ENCODE measurements at places on chromosomes 13 and 19.

GRCh38 chr13:37923236-37923635 lies 53.7 kb upstream of the TRPC4 start:
- no peak for DNase-seq

GRCh38 chr13:71979616-71980015 lies 112.6 kb upstream of the DACH1 start:
- DNase-seq, result no peak

GRCh38 chr13:110517505-110518225 lies 43.9 kb downstream of the RAB20 start:
- no peak for DNase-seq

- DNase-seq, result no peak
Measured at GRCh38 chr13:111566567-111566966, 246.1 kb downstream of the TEX29 start.

GRCh38 chr19:6743066-6743465 lies 3.6 kb downstream of the TRIP10 start:
- DNase-seq, result no peak

DNA sequence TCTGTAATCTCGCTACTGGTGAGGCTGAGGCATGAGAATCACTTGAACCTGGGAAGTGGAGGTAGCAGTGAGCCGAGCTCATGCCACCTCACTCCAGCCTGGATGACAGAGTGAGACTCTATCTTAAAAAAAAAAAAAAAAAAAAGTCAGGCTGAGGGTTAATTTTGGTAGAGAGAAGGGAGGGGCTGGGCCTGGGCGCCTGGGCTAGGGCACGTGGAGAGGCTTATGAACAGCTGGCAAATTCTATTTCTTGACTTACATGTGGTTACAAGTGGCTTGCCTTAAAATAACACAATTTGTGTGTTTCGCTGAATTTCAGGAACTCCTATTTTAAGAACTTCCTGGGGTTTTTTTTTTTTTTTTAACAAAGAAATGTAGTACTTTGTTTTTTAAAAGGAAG lies 47.6 kb upstream of the MAP3K10 start:
- no peak for DNase-seq

- no peak for DNase-seq
Measured at GRCh38 chr13:113457510-113457909, 4.2 kb upstream of the ADPRHL1 start.

DNA sequence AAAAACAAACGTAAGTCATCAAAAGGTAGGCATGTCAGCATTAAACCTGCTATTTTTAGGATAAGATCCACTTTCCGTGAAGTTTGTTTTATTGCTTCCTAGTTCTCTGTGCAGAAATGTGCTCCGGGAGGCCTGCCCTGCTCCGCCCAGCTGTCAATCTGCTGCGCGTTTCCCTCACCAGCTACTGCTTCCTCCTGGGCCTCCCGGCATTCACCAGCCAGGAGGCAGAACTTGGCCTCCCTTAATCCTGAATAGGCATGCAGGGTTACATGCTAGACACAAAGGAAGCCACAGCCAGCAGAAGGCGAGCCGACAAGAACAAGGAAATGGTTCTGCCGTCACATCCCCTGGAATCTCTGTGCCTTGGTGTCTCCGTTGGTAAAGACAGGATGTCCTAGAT lies 386.2 kb downstream of the IRS2 start:
- DNase-seq, result no peak

DNA sequence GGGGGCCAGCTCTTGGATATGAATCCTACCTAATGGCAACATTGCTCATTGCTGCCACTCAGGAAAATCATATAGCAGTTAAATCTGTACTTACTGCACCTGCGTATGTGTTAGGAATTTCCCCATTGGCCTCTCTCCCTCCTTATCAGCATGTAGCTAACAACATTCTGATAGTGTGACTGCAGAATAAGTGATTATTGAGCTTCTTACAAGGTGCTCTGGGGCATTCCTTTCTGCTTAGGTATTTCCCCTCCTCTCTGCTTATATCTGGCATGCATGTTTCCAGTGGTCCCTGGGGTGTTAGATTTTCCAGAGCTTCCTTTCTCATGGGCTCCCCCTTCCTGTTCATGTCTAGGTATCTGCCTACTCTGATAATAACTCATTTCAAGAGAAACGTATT lies 414.1 kb upstream of the SLITRK1 start:
- DNase-seq, result no peak

DNA sequence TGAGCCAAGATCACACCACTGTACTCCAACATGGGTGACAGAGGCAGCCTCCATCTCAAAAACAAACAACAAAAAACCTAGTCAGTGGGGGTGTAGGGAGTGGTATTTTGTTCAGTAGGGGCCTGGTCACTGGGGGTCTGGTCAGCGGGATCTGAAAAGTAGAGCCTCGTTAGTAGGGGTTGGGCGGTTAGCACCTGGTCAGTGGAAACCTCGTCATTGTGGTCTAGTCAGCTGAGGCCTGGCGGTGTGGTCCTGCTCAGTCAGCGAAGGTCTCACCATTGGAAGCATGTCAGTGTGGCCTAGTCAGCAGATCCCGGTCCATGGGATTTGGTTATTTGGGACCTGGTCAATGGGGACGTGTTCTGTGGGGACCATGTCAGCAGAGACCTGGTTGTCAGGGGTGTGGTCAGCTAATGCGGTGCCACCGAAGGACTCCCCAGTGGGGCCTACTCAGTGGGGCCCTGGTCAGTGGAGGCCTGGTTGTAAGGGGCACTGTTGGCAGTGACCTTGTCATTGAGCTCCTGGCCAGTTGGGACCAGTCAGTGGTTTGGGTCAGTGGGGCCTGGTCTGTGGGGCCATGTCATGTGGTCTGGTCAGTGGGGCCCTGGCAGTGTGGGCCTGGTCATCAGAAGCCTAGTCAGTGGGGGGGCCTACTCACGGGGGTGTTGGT lies 63.0 kb upstream of the TPM4 start:
- no peak for DNase-seq

DNA sequence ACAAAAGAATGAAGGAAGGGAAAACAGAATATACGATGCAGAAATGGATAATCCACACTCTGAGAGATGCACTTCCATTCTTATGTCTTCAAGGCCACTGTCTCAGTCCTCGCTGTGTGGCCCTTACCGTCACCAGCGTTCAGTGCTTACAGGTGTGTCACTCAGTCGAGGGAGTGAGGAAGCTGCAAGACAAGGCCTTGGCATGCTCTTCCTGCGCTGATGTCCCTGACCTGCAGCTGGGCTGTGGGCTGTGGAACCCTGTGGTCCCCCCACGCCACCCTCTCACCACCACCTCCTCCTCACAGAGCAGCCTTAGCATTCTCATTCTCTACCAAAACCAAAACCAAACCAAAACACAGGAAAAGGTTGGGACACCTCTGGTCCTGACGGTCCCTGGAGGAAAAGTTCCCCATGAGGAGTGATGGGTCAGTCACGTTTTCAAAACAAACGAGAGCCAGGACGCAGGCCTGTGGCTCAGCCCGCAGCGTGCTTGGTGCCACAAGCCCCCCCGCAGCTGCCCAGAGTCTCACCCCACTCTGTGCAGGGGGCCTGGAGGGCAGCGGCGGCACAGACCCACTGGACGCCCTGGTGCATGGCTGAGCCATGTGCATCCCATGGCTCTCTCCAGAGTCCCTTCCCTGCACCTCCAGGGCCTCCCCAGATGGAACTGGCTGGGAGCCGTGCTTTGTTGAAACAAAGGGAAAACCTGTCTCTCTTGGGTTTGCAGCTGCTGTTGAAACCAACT lies 48.2 kb upstream of the GPR183 start:
- no peak for DNase-seq

DNA sequence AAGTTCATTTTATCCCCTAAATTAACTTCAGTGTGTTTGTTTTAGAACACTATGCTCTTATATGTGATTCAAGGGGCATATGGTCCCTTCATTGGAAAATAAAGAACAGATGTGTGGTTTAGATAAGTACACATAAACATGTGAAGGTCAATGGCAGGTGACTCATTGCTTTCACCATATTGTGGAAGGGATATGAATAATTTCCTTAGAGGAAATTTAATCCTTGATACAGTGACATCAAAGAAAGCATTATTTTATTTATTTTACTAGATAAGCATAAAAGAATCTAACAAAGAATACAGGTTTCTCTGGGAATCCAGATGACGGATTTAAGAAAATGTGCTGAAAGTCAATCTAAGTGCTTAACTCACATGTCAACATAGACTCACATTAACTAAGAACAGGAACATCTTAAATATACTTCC lies 373.5 kb downstream of the KCTD12 start:
- no peak for DNase-seq

DNA sequence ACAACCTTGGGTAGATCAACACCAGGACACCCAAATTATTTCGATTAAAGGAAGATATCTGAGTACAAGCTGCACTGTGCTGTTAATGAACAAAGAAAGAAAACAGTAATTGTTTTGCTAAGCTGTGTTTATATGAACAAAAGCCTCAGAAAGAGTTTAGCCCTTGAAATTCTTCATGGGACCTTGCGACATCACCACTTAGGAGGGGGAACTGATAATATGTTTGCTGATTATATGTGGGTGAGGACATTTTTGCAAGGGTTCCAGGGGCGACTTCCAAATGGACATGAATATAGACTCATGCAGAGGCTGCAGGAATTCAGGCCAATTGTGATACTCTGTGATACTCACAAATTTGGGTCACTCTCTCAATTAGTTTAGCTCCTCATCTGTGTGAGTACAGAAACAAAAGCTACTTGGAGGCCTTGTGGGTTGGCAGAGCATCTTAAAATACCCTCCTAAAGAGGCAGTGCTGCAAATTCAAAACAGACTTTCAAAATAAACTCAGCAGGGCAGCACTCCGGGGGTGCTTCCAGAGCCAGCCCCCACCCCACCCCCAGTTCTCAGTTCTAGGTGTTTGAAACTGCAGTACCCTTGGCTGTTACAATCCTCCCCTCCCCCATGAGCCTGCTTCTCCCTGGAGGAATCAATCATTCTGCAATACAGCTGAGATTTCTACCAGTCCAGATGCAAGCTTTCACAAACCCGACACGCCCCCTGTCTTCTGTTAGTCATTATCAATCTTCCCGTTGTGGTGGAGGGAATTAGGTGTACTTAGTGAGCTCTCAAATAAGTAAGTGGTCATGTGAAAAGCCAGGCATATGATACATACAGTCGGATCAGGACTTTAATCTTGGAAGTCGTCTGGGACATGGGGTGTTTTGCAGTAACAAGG lies 97.0 kb upstream of the MBNL2 start:
- no peak for DNase-seq

GRCh38 chr13:72113076-72113475 lies 246.1 kb upstream of the DACH1 start:
- DNase-seq, result no peak

GRCh38 chr19:6213696-6214641 lies 65.8 kb downstream of the MLLT1 start:
- no peak for DNase-seq

- no peak for DNase-seq
Measured at GRCh38 chr19:16315825-16316505, 8.7 kb upstream of the KLF2 start.

DNA sequence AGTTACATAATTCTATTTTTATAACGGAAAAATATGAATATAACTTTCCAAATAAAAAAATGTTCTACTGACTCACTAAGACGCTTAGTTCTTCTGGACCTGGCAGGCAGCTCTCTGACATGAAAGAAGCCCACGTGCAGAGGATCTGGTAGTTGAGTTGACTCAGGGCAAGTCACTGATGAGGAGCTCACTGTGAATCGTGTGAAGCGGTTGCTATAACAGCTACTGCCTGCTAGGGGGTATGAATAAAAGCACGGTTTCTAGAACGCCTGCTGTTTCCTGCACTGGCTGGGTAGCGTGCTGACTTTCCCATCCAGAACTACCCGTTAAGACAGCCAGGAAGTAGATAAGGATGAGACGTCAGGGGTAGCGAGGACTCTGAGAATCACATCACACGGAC lies 54.7 kb upstream of the WASF3 start:
- no peak for DNase-seq

GRCh38 chr13:73698859-73699258 lies 435.3 kb downstream of the KLF12 start:
- no peak for DNase-seq

DNA sequence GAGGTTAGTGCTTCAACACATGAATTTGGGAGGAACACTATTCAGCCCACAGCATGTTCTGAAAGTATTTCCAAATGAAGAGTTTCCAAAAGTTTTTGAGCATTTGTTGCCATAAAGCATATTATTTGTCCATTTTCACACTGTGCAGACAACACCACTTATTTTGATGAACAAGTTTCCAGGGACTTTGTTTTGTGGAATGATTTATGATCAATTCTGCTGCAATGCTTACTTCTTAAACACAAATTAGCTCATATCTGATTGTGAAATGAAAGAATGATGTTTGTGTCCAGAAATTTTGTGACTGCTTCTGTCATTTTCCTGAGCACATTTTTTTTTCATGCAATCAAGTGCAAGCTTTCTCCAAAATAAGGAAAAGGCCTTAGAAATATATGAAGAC lies 205.3 kb downstream of the RAP2A start:
- no peak for DNase-seq

GRCh38 chr13:51590231-51590970 lies 6.1 kb downstream of the WDFY2 start:
- no peak for DNase-seq

DNA sequence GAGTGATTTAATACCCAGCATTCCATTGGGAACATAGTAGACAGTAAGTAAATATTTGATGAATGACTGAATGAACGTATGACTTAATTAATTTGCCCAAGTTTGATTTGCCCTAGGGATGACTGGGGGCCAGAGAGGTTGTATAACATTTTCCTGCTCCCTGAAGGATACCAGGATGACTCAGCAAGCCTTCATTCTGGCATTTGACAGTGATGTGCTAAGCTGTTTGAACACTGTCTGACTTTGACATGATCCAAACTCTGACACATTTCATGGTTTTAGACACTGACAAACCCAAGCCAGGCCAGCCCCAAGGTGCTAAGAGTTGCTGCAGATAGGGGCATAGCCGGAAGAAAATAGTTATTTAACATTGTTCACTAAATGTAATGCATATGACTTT lies 53.4 kb upstream of the KLF12 start:
- DNase-seq, result no peak

GRCh38 chr13:37074703-37075102 lies 15.2 kb upstream of the SUPT20H start:
- DNase-seq, result no peak

DNA sequence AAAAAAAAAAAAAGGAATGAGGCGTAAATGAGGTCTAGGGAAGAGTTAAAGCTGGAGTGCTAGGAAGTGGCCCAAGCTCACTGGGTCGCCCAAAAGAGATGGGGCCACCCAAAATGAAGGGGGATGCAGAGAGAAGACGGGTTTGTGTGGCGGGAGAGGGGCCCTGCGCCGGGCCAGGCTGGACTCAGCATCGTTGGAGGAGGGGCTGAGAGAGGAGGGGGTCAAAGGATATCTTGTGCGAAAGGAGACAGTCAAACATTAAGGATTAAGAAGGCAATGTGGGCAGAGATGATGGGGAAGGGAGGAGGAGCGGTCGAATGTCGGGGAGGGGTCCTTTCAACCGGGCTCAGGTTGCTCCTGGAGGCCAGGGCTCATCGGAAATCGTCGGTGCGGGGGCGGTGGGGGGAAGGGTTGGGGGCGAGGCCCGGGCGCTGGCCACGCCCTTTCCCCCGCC lies 825 bp upstream of the CARM1 start:
- no peak for DNase-seq

DNA sequence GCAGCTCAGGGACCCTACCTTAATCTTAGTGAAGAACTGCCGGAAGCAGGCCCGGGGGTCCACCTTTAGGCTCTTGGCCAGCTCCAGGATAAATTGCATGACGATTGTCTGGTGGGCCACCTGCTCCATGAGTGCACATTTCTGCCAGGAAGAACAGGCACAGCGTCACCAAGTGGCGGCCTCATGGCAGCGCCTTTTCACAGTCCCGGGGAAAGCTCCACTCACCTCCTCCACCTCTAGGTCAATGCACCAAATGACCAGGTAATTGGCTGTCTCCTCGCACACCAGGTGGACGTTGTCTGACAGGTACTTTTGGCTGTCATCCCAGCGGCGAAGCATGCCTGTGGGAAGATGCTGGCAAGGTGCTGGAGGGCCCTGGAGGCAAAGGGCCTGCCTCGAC lies 8.3 kb downstream of the CDC37 start:
- no peak for DNase-seq

Measured in stimulated activated CD8-positive, alpha-beta memory T cell treated with anti-CD3 and anti-CD28 coated beads, Interleukin-4, amount 100 ng/mL, for 4 hours (primary cell).